SW 1271 (cell line): ENCODE measurements at places on chromosomes 3 and 15.

DNA sequence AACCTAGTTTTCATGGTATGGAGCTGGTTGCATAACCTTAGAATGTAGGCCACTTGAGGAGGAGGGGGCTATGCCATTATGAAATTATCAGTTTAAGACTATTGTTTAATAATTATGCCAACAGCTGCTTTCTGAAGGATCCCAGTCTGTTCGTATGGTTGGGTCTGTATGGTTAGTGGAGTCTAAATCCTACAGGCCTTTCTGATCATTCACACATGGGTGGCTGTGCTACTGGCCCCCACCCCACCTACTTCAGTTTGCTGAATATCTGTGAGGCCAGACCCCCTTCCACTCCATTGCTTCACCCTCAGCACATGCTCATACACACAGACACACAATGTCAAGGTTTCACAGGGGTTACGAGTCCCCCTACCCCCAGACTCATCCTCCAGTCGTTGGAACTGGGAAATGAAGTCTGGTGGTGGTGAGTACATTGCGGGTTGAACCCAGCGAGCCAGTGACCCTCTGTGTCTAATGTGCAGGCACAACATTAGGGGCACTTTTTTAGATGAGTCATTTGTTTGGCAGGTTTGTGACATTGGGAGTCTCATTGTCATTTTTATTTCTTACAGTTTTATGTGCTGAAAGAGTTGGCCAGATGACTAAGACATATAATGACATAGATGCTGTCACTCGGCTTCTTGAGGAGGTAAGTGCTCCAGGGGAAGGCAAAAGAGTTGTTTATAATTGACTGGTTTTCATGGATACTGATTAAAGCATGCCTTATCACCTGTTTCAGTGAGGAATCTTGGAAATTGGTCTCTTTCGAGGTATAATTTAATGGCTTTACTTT is 85.3 kb downstream of the TRAK1 start:
- DNase-seq, result no peak

DNA sequence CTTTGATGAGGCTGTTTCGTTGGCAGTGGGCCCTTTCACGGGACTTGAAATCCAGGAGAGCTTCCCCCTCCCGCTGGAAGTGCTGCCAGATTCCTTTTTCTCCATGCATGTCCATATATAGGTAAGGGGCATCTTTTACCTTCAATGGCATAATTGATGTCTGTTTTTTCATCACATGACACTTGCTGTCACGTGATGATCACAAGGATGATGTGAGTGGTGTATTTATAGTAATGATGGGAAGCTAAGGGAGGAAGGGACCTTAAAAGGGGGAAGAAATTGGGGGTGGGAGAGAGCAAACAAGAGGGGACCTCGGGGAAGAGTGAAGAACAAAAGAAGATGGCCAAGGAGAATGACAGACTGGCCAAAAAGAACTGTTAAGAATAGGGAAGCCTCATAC is 11.3 kb upstream of the SUSD5 start:
- DNase-seq, result no peak

DNA sequence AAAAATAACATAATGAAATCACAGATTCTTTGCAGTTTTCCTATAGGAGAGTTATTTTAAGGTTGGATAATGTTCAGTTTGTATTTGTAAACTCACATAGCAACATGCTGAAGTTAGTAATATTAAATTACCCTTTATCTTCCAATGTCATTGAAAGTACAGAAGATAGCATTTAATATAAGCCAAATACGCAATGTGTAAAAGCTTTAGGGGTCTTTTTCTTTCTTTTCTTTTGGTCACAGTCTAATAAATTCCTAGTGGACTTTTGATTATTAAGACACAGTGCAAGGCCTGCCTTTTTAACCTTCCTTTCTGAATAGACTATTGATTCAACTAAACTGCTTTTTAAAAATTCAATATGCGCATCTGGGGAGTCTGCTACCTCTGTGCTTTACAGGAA is 79.3 kb downstream of the OTOL1 start:
- no peak for DNase-seq

GRCh38 chr3:195905970-195906864 is 2.1 kb downstream of the TNK2 start:
- no peak for DNase-seq

- DNase-seq, result peak; percentile 30
Observed at GRCh38 chr15:66780172-66780972, 78.3 kb downstream of the SMAD6 start.

DNA sequence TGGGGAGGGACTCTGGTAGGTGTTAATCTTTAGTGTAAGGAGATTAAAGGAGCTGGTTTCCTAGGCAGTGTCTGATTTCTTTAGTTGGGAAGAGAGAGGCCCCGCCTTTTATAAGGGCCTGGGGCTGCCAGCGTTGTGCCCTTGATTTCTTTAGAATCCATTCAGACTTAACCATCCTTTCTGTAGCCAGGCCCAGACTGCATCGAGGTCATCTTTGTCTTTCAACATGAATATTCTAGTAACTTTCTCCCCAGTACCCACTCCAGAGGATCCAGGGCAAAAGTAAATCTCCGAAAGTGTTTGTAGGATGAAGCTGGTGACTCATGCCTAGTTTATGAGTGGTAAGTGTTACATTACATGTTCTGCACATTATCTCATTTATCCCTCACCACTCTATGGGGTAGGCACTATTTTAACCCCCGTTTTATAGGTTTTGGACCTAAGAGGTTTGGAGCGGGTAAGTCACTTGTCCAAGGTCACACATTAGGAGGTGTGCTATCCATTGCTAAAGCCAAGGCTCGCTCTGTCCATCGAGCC is 11.8 kb upstream of the USP3 start:
- DNase-seq, result no peak

DNA sequence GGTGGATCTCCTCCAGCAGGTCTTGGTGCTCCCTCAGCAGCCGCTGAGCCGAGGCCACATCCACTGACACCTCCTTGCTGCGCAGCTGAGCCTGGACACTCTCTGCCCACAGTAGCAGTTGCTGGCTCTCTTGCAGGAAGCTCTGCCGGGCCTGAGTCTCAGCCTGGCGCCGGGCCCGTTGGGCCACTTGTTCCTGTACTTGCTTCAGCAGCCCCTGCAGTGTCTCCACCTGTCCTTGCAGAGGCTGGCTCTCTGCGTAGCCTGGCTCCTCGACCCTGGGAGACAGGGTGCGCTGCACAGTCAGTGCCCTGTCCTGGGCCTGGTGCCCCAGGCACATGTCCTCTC is 15.5 kb downstream of the SPTBN5 start:
- DNase-seq, result no peak

DNA sequence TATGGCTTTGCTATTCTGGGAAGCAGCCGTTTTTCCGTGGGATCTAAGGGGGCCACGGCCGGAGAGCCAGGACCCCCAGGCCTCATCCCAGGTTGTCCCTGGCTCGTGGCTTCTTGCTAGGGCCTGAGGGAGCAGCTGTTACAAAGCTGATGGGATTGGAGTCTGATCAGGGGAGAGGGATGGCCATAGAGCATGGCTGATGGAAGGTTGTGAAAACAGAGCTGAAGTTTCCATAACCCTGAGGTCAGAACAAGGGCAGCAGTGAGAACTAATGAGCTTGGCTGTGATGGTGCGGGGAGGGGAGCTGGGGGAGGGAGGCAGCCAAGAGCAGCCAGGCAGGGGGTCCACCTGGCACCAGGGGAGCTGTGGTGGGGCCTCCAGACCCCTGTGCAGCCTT is 63.0 kb downstream of the LINGO1 start:
- no peak for DNase-seq

- DNase-seq, result no peak
Observed at GRCh38 chr15:86837294-86838061, 757.8 kb downstream of the AGBL1 start.

DNA sequence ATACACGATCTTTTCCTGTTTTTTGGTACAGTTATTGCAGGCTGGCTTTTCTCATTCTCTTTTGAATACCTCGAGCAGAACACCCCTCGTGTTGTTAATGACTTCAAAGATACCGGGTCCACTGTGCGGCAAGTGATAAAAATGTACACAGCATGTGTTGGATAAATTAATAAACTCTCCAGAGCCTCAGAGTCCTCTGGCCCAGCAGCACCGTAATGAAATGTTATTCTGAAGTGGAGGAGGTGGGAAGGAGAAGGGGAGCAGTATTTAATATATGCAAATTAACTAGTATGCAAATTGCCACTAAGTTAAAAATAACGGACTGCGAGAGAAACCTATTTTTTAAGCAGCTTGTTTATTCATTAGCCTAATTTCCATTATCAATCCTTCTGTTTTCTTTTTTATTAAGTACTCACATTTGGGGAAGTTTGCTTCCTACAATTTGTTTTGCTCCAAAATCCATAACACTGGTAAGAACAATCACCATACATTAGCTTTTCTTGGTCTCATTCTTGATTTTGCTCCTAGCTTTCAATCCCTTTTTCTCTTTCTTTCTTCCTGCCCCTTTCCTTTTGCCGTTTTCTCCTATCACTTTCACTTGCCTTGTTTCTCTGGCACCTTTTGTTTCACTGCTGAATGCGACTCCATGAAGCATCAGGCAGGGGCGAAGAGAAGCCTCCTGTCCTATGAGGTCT is 462.3 kb upstream of the PPP2R3A start:
- DNase-seq, result no peak

DNA sequence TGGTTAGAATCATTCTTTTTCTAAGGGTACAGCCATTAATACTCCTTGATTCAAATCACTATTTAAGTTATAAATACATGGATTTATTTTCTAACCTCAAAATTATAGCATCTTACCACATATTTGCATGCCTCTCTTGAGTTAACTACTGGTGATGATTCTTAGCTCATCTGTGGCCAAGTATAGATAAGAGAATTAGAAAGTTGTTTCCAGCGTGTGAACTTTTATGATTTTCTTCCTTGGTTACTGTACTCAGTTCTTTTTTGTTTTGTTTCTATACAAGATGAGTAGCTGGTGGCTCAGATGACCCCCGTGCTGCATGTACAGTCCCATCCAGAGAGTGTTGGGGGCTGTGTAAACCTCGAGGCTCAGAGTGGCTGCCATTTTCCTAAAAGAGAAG is 124.6 kb downstream of the IGF1R start:
- DNase-seq, result no peak

- DNase-seq, result no peak
Observed at GRCh38 chr3:57691411-57692132, 1.3 kb downstream of the DENND6A start.

GRCh38 chr15:91318516-91318915 is 218.5 kb downstream of the SV2B start:
- DNase-seq, result no peak

GRCh38 chr15:101689901-101690300 is 34.4 kb downstream of the TARS3 start:
- no peak for DNase-seq

GRCh38 chr15:27017168-27017809 is 46.3 kb downstream of the GABRG3 start:
- peak; percentile 46 for DNase-seq

DNA sequence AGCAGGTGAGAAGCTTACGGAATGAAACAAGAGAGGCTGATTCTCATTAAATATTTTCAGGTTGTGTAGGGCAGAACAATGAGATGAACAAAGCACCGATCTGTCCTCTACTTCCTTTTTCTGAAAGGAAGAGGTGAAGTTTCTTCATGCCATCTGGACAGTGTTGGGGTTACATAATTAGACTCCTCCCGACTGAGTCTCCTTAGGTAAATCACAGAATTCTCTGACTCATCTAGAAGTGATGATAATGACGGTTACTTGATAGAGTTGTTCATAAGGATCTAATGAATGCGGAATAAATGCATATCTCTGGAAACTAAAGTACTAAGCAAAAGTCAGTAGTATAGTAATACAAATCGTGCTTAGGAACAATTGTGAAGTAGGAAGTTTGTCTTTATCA is 21.2 kb downstream of the CRTC3 start:
- DNase-seq, result no peak

DNA sequence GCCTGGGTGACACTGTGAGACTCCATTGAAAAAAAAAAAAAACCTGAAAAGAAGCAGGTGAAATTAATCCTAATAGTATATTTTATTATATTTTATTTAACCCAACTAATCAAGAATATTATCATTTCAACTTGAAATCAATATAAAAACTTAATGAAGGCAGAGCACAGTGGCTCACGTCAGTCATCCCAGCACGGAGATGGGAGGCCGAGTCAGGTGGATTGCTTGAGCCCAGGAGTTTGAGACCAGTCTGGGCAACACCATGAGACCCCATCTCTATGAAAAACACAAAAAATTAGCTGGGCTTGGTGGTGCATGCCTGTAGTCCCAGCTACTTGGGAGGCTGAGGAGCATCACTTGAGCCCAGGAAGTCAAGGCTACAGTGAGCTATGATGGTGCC is 33.3 kb upstream of the SLC41A3 start:
- no peak for DNase-seq

DNA sequence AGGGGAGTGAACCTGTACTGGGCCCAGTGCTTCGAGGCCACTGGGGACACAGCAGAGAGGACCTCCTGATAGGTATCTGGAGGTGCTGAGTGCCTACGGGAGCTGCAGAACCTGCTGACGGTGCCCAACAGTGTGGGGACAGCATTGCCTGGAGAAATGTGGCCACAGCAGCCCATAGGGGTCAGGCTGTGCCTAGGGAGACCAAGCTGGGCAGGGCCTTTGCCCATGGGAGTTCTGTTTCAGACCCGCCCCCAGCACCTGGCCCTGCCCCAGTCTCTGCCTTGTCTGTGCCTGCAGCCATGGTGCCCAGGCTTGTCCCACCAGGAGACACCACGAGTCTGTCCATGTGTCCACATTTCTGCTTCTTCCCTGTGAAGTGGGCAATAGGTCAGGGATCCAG is 15.3 kb upstream of the RPL32 start:
- no peak for DNase-seq

GRCh38 chr3:15726881-15727280 is 70.9 kb downstream of the ANKRD28 start:
- DNase-seq, result no peak

- no peak for DNase-seq
Observed at GRCh38 chr3:46483825-46484224, 14.0 kb upstream of the RTP3 start.

DNA sequence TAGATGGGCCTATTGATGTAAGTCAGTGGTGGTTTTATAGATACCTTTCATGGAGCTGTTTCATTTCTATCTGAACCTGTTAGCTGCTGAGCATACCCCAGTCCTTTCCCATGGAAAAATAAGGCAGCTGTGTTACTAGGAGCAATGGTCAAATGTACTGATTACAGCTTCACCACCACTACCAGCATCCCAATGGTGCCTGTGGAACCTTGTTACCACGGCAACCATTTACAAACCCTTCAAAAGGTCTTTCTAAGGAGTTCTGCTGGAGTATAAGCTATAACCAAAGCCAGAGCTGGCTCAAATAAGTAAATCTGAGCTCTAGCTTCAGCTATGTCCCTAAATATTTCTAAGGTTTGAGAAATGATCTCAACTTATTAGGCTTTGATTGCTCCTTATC is 133.4 kb upstream of the ACP3 start:
- DNase-seq, result no peak

DNA sequence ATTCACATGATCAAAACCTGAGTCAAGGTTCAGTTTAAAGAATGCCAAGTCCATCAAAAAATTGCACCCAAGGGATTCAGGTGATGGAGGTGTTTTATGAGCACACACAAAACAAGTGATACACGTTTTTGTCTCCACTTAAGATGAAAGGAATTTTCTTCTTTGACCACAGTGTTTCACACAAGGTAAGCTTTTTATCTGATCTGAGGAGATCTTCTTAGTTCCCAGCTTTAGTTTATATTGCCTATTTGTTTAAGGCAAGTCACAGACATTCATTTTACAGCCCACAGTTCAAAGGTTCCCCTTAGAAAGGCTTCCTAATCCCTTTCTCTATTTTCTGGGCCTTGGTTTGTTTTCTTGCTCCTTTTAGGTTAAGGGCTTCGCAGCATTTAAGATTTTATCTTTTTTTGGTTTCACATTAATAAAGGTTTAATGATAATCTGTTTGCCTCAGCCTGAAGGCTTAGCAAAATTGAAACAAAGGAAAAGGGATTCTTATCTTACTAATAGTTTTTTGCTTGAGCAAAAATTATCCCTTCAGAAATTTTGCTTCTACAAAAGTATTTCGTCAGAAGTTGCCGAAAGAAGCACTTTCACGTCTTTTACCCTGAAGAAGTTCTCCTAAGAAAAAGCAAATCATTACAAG is 420.5 kb upstream of the NAALADL2 start:
- DNase-seq, result no peak
